ENCODE measurements at places on chromosomes 6 and 20.

GRCh38 chr6:146943664-146944063 lies 260.6 kb upstream of the STXBP5 start:
- DNase-seq = no peak

GRCh38 chr6:168028181-168028580 lies 30.7 kb downstream of the KIF25 start:
- no peak for DNase-seq

- DNase-seq = no peak
These were observed 52.8 kb upstream of the RIPOR2 start for GRCh38 chr6:24988562-24988961.

DNA sequence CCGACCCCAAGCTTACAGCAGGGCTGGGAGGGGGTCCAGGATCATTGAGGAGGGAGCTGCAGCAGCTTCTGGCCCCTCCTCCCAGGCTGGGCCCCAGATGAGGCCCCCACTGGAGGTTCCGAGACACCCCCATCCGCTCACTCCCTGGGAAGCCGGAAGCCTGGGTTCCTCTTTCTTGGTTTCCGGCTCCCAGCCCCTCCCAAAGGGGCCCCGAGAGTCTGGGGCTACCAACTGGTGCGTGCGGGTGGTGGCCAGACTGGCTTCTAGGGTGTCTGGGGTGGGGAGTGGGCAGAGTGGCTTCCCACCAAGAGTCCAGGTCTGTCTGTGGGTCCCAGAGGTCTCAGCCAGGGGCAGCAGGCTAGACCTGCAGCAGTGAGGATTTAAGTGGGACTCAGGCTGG lies 2.2 kb downstream of the RGS19 start:
- no peak for DNase-seq

- DNase-seq = no peak
These were observed 34.5 kb downstream of the TXLNB start for GRCh38 chr6:139257291-139257690.

All from CD4-positive, alpha-beta T cell (primary cell).